ENCODE measurements at places on chromosomes 7 and 10.

- DNase-seq: no peak
Observed at GRCh38 chr10:14329746-14330173, 964 bp downstream of the FRMD4A start.

DNA sequence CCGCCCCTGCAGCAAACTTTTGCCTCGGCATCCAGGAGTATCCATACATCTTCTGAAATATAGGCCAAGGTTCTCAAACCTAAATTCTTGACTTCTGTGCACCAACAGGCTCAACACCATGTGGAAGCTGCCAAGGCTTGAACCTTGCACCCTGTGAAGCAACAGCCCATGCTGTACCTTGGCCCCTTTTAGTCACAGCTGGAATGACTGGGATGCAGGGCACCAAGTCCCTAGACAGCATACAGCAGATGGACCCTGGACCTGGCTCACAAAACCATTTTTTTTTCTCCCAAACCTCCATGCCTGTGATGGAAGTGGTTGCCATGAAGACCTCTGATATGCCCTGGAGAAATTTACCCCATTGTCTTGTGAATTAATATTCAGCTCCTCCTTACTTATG is 233.8 kb upstream of the KCND2 start:
- DNase-seq: no peak

- DNase-seq: no peak
Observed at GRCh38 chr7:90788052-90788451, 191.9 kb downstream of the CDK14 start.

DNA sequence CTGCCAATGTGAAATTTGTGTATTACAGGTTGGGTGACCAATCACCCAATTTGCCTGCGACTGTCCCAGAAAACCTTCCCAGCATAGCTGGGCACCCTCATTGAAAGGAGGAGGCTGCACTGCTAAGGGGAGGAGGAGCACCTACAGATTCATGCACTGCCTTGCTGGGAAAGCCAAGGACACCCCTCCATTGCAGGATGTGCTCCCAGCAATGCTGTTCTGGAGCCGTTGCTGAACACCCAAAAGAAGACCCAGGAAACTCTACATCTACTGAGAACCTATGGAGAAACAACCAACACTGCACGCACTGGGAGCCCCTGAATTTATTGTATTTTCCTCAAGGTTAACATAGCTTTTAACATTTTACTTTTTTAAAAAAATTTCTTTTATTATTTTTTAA is 238.2 kb upstream of the GRB10 start:
- DNase-seq: no peak

DNA sequence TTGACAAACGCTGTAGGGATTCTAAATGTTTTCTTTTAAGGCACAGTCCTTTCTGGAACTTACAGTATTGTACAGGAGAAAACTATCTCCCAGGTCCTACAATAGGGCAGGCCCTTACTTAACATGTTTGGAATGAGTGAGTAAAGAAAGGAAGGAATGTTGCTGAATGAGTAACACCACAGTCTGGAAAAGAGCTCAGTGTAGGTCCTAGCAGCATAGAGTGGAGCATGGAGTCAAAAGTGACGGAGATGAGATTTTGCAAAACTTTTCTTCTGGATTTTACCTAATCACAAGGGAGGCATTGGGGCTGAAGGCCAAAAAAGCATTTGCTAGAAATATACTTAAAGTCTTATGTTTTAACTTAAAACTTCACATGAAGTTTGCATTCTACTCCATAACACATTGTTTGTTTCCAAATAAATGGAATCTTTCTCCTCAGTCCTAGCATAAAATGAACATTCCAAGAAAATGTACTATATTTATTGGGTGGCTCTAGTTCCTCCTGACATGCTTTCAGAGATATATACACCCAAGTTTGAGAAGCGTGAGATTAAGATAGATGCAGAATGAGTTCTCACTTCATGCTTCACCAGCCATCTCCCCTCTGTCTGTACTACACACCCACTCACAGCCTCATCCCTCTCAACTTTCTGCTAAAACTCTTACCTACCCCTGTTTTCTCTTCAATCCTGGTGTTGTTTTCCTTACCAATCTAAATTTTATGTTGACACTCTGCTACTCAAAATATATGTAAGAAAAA is 20.2 kb upstream of the ADD3 start:
- no peak for DNase-seq

DNA sequence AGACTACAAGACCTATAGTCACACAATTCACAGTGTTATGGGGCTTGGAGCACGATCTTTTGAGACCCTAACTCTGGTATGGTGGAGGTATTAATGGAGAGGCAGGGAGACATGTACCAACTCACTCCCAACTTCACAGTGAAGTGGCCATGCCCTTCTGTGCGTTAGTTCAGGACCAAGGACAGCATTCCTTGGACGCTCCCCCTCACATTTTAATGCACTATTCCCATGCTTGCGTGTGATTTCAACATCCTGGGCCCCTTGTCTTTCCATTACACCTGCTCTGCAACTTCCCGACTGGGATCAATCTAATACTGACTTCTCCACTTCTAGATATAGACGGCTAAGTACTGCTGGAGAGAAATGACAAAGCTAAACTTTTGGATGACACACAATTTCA is 72.7 kb downstream of the PLCE1 start:
- peak; percentile 15 for DNase-seq

DNA sequence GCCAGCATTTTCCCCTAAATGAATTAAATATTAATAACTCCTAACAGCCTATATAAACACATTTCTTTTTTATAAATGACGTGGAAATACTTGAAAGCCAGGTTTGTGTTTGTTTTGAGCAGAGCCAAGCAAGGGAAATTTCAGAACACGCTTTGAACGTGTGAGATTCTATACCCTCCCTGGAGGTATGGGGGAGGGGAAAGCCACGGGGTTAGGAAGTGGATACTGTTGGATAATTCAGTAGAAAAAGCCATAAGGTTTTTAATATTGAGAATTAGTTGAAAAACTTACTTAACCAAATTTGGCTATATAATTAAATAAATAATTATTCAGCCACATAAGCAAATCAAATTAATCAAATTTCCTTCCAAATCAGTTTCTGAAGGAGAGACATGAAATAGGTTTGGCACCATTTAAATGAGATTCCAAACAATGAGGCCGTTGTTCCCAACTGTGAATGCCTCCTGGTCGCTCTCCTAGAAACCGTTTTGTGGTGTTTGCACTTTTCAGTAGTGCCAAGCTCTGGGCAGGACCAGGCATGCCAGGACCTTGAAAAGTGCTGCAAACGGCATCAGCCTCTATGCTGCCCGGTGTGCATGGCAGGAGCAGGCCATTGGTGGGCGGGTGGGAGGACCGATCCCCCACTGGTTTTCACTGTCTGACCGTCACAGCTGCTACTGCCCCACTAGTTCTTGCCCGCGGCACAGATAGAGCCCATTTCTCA is 88.1 kb downstream of the SEPTIN14 start:
- DNase-seq: peak; percentile 96

DNA sequence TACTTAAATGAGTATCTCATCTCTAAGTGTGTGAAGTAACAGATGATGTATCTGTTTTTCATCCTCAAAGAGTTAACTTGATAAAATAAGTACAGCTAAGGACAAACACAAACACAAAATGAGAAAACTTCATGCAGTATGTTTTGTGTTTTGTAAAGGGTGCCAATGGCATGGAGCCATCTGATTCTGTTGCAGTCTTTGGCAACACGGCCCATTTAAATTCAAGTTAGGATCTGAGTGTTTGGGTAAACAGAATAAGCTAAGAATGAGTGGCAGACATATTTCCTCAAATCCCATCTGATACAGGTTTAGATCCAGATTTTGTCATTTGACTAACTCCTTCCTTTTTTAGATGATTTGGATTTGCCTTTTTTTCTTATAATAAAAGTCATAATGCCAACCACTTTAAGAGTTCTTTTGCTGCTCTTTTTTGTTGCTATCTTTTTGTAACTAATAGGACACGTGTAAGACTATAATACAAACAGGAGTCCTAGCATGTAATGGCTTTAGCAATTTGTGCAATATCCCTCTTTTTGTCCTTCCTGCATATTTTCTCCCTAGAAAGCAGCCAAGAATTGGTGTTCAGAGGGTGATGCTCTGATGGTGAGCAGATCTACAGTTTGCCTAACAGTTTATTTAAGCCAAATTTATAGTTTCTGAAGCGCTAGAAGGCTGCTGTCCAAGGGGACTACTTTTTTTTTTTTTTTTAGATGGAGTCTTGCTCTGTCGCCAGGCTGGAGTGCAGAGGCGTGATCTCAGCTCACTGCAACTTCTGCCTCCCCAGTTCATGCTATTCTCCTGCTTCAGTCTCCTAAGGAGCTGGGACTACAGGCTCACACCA is 18.9 kb upstream of the ACTA2 start:
- DNase-seq: no peak

GRCh38 chr7:158532093-158532627 is 55.5 kb downstream of the PTPRN2 start:
- no peak for DNase-seq

- no peak for DNase-seq
Observed at GRCh38 chr10:32151871-32152270, 95.6 kb upstream of the KIF5B start.

GRCh38 chr10:91907914-91908336 is 1.4 kb downstream of the FGFBP3 start:
- no peak for DNase-seq

- no peak for DNase-seq
Observed at GRCh38 chr10:34941471-34942357, 126.6 kb upstream of the PARD3 start.

DNA sequence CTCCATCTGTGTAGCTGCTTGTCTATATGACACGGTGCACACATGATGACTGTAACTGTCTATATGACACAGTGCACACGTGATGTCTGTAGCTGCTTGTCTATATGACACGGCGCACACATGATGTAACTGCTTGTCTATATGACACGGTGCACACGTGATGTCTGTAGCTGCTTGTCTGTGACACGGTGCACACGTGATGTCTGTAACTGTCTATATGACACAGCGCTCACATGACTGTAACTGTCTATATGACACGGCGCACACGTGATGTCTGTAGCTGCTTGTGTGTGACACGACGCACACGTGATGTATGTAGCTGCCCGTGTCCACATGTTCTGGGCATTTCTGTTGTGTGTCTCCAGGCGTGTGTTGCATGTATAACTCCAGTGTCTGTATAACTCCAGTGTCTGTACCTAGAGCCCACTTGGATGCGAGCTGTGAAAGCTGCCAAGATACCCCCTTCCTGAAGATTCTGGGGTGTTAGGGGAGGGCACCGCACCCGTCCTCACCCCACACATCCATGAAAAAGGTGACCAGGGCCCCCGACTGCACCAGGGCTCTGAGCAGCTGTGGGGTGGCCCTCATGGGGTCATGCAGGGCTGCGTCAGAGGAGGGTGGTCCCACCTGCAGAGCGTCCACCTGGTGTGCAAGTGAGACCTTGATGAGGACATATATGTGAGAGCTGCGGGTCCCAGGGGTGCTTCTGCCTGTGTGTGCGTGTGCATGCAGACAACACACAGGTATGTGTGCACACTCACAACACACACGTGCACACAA is 137.9 kb downstream of the ELFN1 start:
- DNase-seq: no peak

Data from NCI-H1048 (cell line).